ENCODE measurements at places on chromosomes 3 and 15. TPM values are rescaled to one million over a fixed set of nuclear protein-coding genes. Genes with fewer than 3 reads are reported as not detected.

RYK gene
- 137 TPM for total RNA-seq

SCG5 gene
- 54.4 TPM for total RNA-seq

ADGRG7 gene
- not detected for total RNA-seq

ARNT2 gene
- total RNA-seq: 7.6 TPM

GPR149 gene
- not detected for total RNA-seq

SERPINI2 gene
- not detected for total RNA-seq

MSL2 gene
- total RNA-seq: 6.8 TPM

ANKRD34C gene
- total RNA-seq: not detected

ZPLD1 gene
- total RNA-seq: 0.19 TPM

B3GALNT1 gene
- total RNA-seq: 28.8 TPM

EIF2B5 gene
- total RNA-seq: 39.1 TPM

POLG gene
- total RNA-seq: 108 TPM

COL7A1 gene
- total RNA-seq: 9.8 TPM

CCR1 gene
- total RNA-seq: under 0.01 TPM

MANF gene
- total RNA-seq: 196 TPM

UBAP1L gene
- total RNA-seq: 1.1 TPM

CYP8B1 gene
- not detected for total RNA-seq

SPINK8 gene
- not detected for total RNA-seq

SLC22A13 gene
- total RNA-seq: 0.58 TPM

UBE2Q2 gene
- total RNA-seq: 63.3 TPM

RHCG gene
- total RNA-seq: under 0.01 TPM

AADAC gene
- total RNA-seq: 7.0 TPM

TTLL13 gene
- total RNA-seq: not detected

ZBED2 gene
- total RNA-seq: under 0.01 TPM

LRRC31 gene
- total RNA-seq: not detected

TNIK gene
- total RNA-seq: 38.3 TPM

CX3CR1 gene
- total RNA-seq: under 0.01 TPM

RARB gene
- total RNA-seq: 52.7 TPM

OIP5 gene
- 2.3 TPM for total RNA-seq

C15orf62 gene
- total RNA-seq: not detected

SNX22 gene
- 0.19 TPM for total RNA-seq

TMCO5A gene
- total RNA-seq: not detected

NGRN gene
- total RNA-seq: 122 TPM

UQCRC1 gene
- 423 TPM for total RNA-seq

C3orf85 gene
- not detected for total RNA-seq

NR2F2 gene
- total RNA-seq: 15.5 TPM

KLHDC8B gene
- total RNA-seq: 24.2 TPM

TXNRD3 gene
- 9.0 TPM for total RNA-seq

PRR23E gene
- total RNA-seq: not detected

MOBP gene
- total RNA-seq: under 0.01 TPM

SNAP23 gene
- 110 TPM for total RNA-seq

CD86 gene
- total RNA-seq: not detected

FAM174B gene
- total RNA-seq: 1.2 TPM

PLA2G4E gene
- not detected for total RNA-seq

COPB2 gene
- total RNA-seq: 423 TPM

HCN4 gene
- not detected for total RNA-seq

CLSTN2 gene
- 1.3 TPM for total RNA-seq

MYL3 gene
- total RNA-seq: not detected

THRB gene
- 1.4 TPM for total RNA-seq

EDC3 gene
- 21.5 TPM for total RNA-seq

DUOXA2 gene
- total RNA-seq: not detected

KBTBD13 gene
- total RNA-seq: not detected

ZNF774 gene
- total RNA-seq: 3.1 TPM

CHRNA5 gene
- 0.56 TPM for total RNA-seq
